ENCODE measurements at places on chromosomes 5 and 9. TPM values are rescaled to one million over a fixed set of nuclear protein-coding genes. Genes with fewer than 3 reads are reported as not detected.

GRCh38 chr5:179959641-179960040, 51.9 kb upstream of the TBC1D9B start:
- H3K27ac ChIP-seq, result no peak overlapping the region
- H3K27me3 ChIP-seq, result no peaks in the 10 kb centered on the region
- H3K4me1 ChIP-seq, result no peaks in the 10 kb centered on the region
- peaks cover 31% of the 10 kb centered on the region for H3K36me3 ChIP-seq
- H3K4me3 ChIP-seq, result no peak overlapping the region

- no peaks in the 10 kb centered on the region for H3K27me3 ChIP-seq
- peaks cover 80% of the 10 kb centered on the region for H3K4me1 ChIP-seq
- H3K36me3 ChIP-seq, result no peaks in the 10 kb centered on the region
- peak overlapping the region; percentile 56 for H3K27ac ChIP-seq
Observed at GRCh38 chr5:143006501-143006900, 236.3 kb downstream of the ARHGAP26 start.

GRCh38 chr5:90264689-90265544, 144.6 kb downstream of the CETN3 start:
- no peak overlapping the region for H3K4me3 ChIP-seq
- peak; percentile 63 for DNase-seq
- no peaks in the 10 kb centered on the region for H3K4me1 ChIP-seq
- no peak overlapping the region for H3K27ac ChIP-seq
- no peaks in the 10 kb centered on the region for H3K27me3 ChIP-seq

DNA sequence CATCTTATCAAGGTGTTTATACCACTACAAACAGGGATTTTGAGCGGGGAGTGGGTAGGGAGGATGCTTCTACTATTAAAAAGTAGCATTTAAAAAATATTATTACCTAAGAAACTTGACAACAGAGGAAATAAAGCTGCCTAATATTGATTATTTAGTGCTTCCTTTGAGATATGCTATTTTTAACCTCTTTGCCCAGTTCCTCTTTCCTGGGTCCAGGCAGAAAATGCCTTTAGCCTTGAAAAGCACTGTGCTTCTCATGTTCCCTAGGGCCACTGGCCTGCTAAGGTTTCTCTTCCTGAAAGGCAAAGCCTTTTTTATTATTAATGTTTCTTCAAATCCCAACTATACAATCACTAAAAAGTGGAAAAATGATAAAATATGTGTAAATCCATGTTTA, 217.2 kb upstream of the HAPLN1 start:
- no peak overlapping the region for H3K27ac ChIP-seq
- no peaks in the 10 kb centered on the region for H3K4me1 ChIP-seq
- H3K27me3 ChIP-seq, result no peaks in the 10 kb centered on the region

DNA sequence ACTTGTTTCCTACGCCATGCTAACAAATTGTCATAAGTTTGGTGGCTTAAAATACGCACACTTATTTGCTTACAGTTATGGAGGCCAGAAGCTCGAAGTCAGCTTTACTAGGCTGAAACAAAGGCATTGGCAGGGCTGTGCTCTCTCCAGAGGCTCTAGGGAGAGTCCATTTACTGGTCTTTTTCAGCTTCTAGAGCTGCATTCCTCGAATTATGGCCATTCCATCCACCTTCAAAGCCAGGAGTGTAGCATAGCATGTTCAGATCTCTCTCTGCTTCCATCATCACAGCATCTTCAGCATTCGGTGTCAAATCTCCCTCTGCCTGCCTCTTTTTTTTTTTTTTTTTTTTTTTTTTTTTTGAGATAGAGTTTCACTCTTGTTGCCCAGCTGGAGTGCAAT, 670.2 kb downstream of the ACTL7B start:
- H3K27me3 ChIP-seq, result no peaks in the 10 kb centered on the region
- no peak overlapping the region for H3K4me3 ChIP-seq
- H3K36me3 ChIP-seq, result no peaks in the 10 kb centered on the region
- no peak for DNase-seq
- H3K27ac ChIP-seq, result no peak overlapping the region

The SH3PXD2B gene
- 46.2 TPM for total RNA-seq

- no peak for DNase-seq
- H3K4me1 ChIP-seq, result peaks cover 7% of the 10 kb centered on the region
- H3K4me3 ChIP-seq, result peak overlapping the region; percentile 78
- H3K27me3 ChIP-seq, result no peaks in the 10 kb centered on the region
- H3K36me3 ChIP-seq, result peaks cover 22% of the 10 kb centered on the region
Observed at GRCh38 chr9:137114220-137114612, 317 bp downstream of the DPP7 start.

The FRRS1L gene
- total RNA-seq, result 0.09 TPM

DNA sequence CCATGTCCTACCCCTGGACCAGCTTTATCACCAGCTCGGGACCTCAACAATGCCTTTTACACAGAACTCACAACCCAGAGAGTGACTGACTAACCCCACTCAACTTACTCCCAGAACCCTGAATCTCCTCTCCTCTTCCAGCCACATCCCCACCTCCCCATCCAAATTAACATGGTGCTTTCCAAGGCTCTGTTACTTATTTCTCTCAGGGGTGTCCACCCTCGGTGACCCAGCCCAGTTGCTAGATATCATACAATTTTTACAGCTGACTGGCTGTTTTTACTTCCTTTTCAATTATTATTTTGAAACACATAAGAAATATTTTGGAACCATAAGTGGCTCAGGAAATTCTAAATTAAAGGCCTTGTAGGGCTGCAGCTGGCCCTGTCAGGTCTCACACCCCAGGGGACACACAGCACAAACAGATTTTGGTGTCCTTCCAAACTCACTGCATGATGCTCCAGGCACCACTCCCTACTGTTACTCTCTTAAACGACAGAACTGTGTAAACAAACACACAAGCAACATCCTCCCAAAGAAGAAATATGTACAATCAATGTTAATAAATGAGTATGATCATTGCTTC, 180.6 kb downstream of the ADAMTS12 start:
- DNase-seq, result no peak
- H3K27ac ChIP-seq, result no peak overlapping the region
- H3K4me1 ChIP-seq, result no peaks in the 10 kb centered on the region
- no peak overlapping the region for H3K4me3 ChIP-seq

DNA sequence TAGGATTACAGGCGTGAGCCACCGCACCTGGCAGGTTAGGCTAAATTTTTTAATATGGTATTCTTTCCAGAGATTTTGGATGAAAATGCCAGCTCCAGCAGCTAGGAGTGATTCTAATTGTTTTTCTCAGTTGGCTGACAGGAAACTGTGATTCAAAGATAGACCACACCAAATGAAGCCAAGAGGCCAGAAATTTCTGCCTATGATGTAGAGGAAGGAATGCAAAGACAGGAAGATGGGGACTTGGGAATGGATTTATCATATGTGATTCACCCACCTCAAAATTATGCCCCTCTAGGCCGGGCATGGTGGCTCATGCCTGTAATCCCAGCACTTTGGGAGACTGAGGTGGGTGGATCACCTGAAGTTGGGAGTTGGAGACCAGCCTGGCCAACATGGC, 53.3 kb downstream of the UGCG start:
- no peak for DNase-seq
- no peak overlapping the region for H3K4me3 ChIP-seq
- H3K27me3 ChIP-seq, result no peaks in the 10 kb centered on the region
- no peaks in the 10 kb centered on the region for H3K36me3 ChIP-seq
- peaks cover 7% of the 10 kb centered on the region for H3K4me1 ChIP-seq

- H3K27ac ChIP-seq, result no peak overlapping the region
- no peak for DNase-seq
- H3K27me3 ChIP-seq, result no peaks in the 10 kb centered on the region
- no peaks in the 10 kb centered on the region for H3K36me3 ChIP-seq
- H3K4me1 ChIP-seq, result no peaks in the 10 kb centered on the region
Observed at GRCh38 chr9:72775570-72775969, 177.3 kb downstream of the ALDH1A1 start.

DNA sequence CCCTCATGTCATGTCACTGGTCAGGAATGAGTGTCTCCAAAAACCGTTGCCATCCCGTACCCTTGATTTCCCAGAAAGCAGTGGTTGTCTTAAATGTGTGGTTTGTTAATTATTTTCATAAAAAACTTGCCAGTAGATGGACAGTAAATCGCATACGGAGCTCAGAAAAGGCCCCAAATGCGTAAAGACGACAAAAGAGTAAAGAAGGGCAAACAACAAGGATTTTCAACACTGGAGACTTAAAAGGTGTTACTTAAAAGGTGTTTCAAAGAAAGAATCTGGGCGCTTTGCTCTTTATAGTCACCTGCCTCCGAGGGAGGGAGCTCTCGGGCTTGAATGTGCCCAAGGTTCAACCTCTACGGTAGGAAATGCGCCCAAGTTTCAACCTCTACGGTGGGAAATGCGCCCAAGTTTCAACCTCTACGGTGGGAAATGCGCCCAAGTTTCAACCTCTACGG, 734 bp downstream of the KIF27 start:
- no peak for DNase-seq
- H3K27ac ChIP-seq, result peak overlapping the region; percentile 96
- H3K36me3 ChIP-seq, result no peaks in the 10 kb centered on the region
- H3K27me3 ChIP-seq, result no peaks in the 10 kb centered on the region

All from upper lobe of right lung (tissue), 1 donor.